ENCODE measurements at places on chromosomes 2 and 18. TPM values are rescaled to one million over a fixed set of nuclear protein-coding genes. Genes with fewer than 3 reads are reported as not detected.

Gene MRO
- total RNA-seq, result 1.7 TPM

Gene SAG
- not detected for total RNA-seq

Gene MRPS5
- total RNA-seq, result 31.2 TPM

Gene POU3F3
- 0.15 TPM for total RNA-seq

Gene HOXD8
- total RNA-seq, result 11.5 TPM

Gene KCNG2
- total RNA-seq, result 0.23 TPM
